ENCODE measurements at places on chromosomes 4 and X. TPM values are rescaled to one million over a fixed set of nuclear protein-coding genes. Genes with fewer than 3 reads are reported as not detected.

GRCh38 chr4:74441744-74442143 is 3.2 kb upstream of the AREG start:
- H3K4me1 ChIP-seq, result peaks cover 10% of the 10 kb centered on the region
- no peak for DNase-seq
- no peak overlapping the region for H3K27ac ChIP-seq
- H3K36me3 ChIP-seq, result no peaks in the 10 kb centered on the region
- no peak overlapping the region for H3K4me3 ChIP-seq

DNA sequence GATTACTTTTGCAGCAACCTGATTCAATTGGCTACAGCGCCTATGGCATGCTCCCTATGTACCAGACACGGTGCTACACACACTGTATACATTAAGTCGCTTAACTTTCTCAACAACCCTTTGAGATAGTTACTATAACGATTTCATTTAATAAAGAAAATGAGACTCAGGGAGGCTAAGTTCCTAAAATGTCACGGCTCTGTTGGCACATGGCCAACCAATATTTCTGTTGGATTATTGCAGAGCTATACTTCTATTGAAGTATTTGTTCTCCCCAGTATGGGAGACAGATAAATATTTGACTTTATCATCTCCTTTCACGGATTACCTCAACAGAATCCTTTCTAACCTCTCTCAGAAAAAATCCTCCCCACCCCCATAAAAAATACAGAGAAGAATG is 25.3 kb downstream of the CLNK start:
- H3K36me3 ChIP-seq, result no peaks in the 10 kb centered on the region
- no peaks in the 10 kb centered on the region for H3K4me1 ChIP-seq
- no peak overlapping the region for H3K4me3 ChIP-seq
- no peak for DNase-seq
- H3K27me3 ChIP-seq, result no peaks in the 10 kb centered on the region

GRCh38 chr4:15976456-15977447 is 13.8 kb upstream of the FGFBP2 start:
- no peak overlapping the region for H3K4me3 ChIP-seq
- no peaks in the 10 kb centered on the region for H3K27me3 ChIP-seq
- no peaks in the 10 kb centered on the region for H3K4me1 ChIP-seq
- no peak for DNase-seq

DNA sequence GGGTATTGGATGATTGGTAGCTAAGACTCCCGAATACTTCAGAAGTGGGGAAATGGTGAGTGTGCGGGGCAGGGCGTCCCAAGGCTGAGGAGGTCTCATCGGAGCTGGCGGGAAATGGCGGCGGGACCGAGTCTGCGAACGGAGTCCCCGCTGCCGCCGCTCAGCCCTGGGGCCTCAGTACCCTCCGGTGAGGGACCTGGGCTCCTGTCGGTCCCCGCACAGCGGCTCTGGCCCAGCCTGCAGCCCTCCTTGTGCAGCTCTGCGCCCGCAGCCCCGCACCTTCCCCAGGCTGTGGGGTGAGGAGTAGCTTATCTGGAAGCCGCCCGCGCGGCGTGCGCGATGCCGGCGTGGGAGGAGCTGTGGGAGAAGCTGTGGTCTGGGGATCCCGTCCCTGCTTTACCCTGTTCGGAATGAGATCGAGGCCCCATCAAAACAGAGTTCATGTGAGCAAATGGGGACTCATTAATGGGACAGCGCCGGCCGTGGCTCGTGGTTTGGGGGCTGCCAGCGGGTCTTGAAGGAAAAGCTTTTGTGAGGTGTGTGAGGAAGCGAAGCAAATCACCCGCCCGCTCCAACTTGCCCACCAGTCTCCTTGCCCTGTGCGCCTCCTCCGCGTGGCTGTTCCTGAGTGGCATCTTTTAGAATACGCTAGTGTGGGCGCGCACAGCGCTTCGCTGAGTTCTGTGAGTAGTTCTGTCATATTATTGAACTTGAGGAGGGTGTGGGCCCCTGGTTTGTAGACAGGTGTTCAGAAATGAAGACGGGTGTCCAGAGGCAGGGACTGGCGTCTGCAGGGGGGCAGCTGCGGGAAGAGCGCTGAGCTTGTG is 531 bp downstream of the ZNF141 start:
- peaks cover 12% of the 10 kb centered on the region for H3K4me1 ChIP-seq
- H3K27me3 ChIP-seq, result no peaks in the 10 kb centered on the region
- H3K36me3 ChIP-seq, result no peaks in the 10 kb centered on the region
- H3K4me3 ChIP-seq, result peak overlapping the region; percentile 54

Gene NRK
- total RNA-seq, result 38.5 TPM

Gene FAM149A
- total RNA-seq, result 2.1 TPM

Gene SNX12
- 89.5 TPM for total RNA-seq

Gene SPON2
- total RNA-seq, result 71.3 TPM

Gene ATP2B3
- 1.1 TPM for total RNA-seq

Measured in adrenal gland (tissue), 19 donors.